ENCODE measurements at places on chromosomes 3 and 15. TPM values are rescaled to one million over a fixed set of nuclear protein-coding genes. Genes with fewer than 3 reads are reported as not detected.

The SLC51B gene
- polyA plus RNA-seq, result not detected

The MRAS gene
- polyA plus RNA-seq, result 24.3 TPM

The SPINT1 gene
- not detected for polyA plus RNA-seq

The CYP1A1 gene
- not detected for polyA plus RNA-seq

The DNAH12 gene
- 0.77 TPM for polyA plus RNA-seq

The DUOXA2 gene
- not detected for polyA plus RNA-seq

The UCN2 gene
- not detected for polyA plus RNA-seq

The UNC13C gene
- 5.0 TPM for polyA plus RNA-seq

The RARB gene
- polyA plus RNA-seq, result 3.0 TPM

The CFAP92 gene
- 0.34 TPM for polyA plus RNA-seq
